Activated CD4-positive, alpha-beta memory T cell treated with anti-CD3 and anti-CD28 coated beads for 36 hours (primary cell): ENCODE measurements at places on chromosomes 3 and 15.

GRCh38 chr3:136994772-136995516 is 37.2 kb downstream of the IL20RB start:
- peak; percentile 45 for DNase-seq

GRCh38 chr3:177753451-177754155 is 556.3 kb upstream of the TBL1XR1 start:
- no peak for DNase-seq

DNA sequence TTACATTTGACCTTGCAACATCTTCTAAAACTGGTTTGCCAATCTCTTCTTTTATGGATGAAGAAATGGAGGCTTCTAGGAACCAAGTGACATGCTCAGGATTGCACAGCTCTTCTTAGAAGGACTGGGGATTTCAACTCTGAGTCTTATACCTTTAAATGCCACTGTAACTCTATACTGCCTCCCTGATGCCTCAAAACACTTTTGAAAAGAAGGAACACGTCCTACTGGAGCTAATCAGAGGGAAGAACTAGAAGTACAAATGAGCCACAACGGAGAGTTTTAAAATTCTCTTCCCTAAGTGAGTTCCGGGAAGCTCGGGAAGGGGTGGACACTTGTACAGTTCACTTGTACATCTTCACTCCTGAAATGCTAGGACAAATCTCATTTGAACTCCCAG is 949 bp upstream of the MITF start:
- no peak for DNase-seq

GRCh38 chr3:9178697-9179096 is 70.7 kb downstream of the SRGAP3 start:
- no peak for DNase-seq

DNA sequence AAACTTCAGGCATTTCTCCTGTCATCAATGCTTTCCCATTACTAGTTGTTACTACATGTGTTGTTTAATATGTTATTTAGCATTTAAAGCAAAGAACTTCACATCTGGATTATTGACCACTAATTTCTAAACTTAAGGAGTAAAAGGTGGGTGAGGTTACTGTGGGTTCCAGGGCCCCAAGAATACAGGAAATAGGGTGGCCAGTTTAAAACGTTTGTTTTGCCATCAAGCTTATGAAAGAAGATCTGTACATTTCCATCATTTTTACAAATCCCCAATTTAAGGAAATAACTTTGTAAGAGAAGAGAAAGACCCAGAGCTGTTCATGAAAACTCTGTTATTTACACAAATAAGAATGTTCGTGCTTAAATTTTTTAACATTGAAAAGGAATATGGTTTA is 54.5 kb upstream of the ACKR4 start:
- no peak for DNase-seq
